ENCODE measurements at places on chromosomes 11 and 22.

- DNase-seq, result no peak
These were observed 11.1 kb upstream of the ENDOD1 start for GRCh38 chr11:95078526-95078925.

DNA sequence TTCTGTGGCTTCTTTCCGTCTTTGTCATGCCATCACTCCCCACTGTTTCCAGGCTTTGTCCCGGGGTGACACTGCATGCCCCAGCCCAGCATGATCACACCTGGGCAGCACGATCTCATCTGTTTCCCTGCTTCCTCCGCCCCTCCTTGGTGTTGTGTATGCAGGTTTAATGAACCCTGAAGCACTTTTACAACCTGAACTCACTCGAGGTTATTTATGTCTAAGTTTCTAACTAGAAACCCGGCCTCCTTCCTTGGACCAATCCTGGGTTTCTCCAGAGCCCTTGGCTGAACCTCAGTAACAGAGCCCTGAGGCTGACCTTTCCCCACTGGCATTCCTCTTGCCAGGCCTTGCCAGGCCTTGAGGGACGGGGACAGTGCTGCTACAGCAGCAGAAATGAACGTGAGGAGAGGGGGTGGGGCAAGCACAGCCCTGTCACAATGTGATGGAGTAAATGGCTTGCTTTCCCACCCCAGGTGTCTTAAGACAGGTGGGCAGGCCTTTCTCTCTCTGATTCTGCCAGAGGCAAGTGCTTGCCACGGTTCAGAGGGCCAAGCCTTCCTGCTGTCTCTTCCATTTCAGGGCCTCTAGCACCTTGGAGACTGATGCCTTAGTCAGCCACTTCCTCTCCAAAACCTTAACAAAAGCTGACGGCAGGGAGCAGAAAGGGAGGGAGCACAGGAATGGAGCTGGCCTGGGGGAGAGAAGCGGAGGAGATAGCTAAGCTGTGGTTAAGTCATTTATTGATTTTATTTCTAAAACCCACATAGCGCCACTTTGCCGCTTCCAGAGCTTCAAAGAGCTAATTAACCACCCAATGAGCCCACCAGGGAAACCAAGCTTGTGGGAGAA is 3.1 kb upstream of the PYGM start:
- no peak for DNase-seq

- DNase-seq, result no peak
These were observed 3.9 kb downstream of the MALAT1 start for GRCh38 chr11:65502555-65503367.

- DNase-seq, result no peak
These were observed 47.9 kb upstream of the IGSF9B start for GRCh38 chr11:134004496-134005172.

DNA sequence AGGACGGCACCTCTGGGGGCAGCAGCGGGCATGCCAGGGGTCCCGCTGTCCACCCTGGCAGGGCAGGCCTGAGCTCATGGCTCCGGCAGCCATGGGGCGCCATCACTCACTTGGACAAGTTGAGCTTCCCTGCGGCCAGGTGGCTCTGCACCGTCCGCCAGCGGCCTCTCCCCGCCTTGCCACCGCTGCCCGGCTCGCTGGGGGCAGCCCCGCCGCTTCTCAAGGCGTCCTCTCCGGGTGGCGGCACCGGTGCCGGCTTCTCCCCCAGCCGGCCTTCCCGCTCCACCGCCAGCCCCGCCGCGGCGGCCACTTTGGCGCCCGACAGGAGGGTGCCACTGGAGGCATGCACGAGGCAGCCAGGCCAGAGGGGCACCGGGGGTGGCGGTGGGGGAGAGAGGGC is 35.0 kb downstream of the SYT7 start:
- DNase-seq, result no peak

DNA sequence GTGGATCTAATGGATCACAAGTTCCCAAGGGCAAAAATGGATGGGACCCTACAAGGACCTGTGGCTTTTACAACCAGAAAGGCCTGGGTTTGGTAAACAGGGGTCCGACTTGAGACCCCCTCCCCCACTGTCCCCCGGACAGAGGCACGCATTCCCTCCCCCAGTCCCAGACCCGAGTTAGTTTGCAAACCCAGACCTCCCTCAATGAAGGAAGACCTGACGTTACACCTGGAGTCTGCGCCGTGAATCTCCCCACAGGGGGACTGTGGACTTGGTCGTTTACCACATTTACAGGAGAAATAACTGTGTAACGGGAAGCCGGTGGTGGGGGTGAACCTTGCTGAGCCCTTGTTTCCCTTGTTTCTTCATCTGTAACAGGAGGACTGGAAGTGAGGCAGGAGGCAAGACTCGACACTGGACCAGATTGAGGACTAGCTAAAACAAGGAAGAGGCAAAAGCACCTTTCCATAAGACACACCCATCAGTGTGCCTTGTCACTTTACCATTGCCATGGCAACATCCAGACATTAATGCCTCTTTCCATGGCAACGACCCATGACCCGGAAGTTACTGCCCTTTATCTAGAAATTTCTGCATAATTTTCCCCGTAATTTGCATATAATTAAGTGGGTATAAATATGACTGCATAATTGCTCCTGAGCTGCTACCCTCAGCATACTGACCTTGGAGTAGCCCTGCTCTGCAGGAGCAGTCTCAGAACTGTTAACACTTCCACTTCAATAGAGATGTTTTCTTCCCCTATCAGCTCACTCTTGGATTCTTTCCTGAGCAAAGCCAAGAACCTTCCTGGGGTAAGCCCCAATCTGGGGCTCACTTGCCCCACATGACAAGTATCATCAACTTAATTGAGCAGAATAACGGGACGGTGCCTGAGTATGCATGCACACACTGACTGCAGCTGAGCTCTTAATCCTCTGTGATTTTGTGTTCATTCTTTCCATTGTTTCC is 25.4 kb downstream of the PDGFB start:
- no peak for DNase-seq

DNA sequence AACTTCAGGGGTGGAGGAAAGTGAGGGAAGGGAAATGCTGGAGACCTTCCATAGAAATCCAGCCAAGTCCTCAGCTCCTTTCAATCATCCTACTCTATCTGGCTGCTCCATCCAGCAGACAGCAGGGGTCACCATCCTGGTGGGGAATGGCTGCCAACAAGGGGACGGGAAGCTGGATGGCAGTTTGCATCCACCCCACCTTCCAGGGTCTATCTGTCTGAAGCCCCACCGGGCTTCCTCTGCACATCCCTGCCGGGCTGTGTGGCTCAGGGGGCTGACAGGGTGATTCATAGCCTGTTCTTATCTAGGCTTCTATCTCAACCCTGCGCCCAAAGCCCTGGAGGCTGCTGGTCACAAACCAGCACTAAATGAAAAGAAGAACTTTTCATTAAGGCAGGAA is 1.1 kb downstream of the SYTL2 start:
- DNase-seq, result no peak

Measured in AG09309 (cell line).